ENCODE measurements at places on chromosomes 11 and 22.
A peak's percentile ranks its signal among the peaks of the same experiment; 100 is the strongest.

GRCh38 chr11:81342966-81343365, 1390.7 kb downstream of the FAM181B start:
- no peak for DNase-seq

DNA sequence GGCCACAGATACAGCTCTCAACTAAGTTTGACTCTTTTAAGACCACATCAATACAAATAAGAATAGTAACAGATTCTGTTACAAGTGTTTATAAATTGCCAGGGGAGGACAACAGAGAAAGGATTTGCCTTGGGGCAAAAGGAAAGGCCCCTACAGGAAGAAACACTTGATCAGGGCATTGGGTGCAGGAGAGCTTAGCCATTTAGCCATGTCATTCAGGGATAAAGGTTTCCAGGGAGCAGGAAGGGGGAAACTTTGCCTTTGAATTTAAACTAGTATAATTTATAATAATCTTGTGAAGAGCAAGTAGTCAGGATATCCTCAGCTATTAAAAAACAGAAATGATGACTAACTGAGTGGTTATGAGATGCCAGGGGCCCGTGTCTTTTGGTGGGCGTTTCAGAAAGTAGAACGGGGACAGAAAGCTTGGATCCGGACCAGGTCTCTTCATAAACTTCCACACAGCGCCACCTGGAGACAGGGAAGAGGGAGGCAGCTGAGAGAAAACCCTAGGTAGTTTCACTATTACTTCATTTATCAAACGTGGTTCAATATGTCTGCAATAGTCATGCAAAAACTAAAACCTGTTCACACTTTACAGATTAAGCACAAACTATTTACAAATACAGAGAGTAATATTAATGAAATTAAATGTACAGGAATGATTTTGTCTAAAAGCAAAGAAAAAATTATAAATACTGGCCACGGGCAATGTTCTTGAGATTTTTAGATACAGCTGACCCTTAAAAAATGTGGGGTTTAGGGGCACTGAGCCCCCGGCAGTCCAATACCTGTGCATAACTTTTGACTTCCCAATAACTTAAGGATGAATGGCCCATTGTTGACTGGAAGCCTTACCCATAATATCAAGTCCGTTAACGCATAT, 11.0 kb upstream of the SLC5A4 start:
- DNase-seq = peak; percentile 77

DNA sequence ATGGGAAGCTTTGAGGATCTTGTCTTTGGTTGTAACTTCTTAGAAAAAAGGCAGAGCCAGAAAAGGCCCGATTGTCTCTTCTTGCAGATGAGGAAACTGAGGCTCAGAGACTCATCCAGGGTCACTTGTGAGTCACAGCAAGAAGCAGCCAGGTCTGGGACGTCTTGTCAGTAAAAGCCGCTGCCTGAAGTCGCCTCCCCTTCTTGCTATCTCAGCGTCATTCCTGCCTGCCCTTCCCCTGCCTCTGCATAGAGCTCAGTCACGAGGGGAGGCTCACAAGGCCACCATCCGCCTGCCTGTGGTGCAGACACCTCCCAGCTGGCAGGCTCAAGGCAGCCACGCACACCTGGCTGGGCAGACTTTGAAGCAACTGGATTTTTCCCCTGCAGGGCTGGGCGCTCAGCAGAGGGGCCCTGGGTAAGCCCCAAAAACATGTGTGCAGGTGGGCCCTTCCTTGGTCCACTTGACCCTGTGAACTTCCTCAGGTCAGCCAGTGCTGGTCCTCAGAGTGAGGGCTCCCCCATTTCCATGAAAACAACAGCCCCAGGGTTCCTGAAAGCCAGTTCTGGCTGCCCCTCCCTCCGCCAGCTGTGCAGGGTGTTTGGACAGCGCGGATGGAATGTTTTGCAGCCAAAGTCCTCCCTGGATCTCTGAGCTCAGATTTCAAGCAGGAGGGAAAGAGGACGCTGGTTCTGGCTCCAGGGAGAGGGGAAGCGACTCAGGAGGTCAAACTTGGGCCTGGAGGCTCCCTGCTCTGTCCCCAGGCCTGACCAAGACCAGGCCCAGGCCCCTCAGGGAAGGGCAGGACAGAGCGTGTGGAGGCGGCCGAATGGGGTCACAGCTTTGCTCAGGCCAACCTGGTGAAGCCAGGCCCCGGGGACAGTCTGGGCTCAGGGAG, 6.0 kb upstream of the RAB3IL1 start:
- DNase-seq = no peak

GRCh38 chr11:28618416-28618815, 510.2 kb downstream of the METTL15 start:
- DNase-seq = no peak

- peak; percentile 100 for DNase-seq
Observed at GRCh38 chr11:33161120-33162005, at the start of gene CSTF3. Gene CSTF3 (minus strand): TSS chr11:33161480. CDS start chr11:33161325, 155 bp downstream.

- no peak for DNase-seq
Observed at GRCh38 chr11:12195768-12196167, 85.4 kb downstream of the MICAL2 start.

DNA sequence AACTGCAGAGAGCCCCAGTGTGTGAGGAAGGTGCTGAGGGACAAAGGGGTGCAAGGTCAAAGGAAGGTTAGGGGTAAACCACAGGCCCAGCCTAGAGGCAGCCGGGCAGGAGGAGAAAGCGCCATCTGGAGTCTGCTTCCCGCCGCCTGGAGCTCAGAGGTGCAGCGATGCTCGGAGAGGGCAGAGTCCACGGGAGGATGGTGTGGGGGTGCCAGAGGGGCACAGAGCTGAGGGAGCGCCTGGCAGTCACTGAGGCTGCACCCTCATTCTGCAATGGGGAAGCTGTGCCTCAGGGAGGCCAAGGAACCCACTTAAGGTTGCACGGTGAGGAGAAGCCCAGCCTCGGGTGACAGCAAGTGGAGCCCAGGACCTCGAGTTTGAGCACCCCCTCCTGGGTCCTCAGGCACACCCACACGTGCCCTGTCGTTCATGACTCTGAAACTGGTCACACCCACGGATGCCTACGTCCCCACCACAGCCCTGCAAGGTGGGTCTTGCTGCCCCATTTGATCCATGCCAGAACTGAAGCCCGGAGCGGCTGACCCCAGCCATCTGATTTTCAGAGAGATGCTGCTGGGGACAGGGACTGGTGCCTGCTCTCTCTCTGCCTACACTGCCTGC, 1.6 kb downstream of the IL2RB start:
- no peak for DNase-seq

- peak; percentile 32 for DNase-seq
Observed at GRCh38 chr11:88555018-88555828, 217.7 kb upstream of the CTSC start.

- no peak for DNase-seq
Observed at GRCh38 chr11:72294616-72295395, 50.8 kb upstream of the PHOX2A start.

GRCh38 chr11:72724851-72725723, 27.1 kb downstream of the ARAP1 start:
- peak; percentile 78 for DNase-seq

DNA sequence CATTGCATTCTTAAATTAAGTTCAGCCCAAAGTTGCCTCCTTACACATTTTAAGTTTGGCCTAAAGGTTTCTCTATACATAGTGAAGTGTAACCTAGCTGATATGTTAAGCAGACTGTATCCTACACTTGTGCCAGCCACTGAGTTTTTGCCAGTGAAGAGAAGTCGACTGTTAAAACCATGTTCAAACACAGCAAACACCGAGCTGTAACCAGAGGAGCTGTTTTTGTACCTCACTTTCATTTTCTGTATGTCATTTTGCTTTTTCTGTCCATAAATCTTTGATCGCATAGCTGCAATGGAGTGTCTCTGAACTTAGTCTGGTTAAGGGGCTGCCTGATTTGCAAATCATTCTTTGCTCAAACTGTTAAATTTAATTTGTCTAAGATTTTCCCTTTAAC, 403.7 kb downstream of the LUZP2 start:
- no peak for DNase-seq

DNA sequence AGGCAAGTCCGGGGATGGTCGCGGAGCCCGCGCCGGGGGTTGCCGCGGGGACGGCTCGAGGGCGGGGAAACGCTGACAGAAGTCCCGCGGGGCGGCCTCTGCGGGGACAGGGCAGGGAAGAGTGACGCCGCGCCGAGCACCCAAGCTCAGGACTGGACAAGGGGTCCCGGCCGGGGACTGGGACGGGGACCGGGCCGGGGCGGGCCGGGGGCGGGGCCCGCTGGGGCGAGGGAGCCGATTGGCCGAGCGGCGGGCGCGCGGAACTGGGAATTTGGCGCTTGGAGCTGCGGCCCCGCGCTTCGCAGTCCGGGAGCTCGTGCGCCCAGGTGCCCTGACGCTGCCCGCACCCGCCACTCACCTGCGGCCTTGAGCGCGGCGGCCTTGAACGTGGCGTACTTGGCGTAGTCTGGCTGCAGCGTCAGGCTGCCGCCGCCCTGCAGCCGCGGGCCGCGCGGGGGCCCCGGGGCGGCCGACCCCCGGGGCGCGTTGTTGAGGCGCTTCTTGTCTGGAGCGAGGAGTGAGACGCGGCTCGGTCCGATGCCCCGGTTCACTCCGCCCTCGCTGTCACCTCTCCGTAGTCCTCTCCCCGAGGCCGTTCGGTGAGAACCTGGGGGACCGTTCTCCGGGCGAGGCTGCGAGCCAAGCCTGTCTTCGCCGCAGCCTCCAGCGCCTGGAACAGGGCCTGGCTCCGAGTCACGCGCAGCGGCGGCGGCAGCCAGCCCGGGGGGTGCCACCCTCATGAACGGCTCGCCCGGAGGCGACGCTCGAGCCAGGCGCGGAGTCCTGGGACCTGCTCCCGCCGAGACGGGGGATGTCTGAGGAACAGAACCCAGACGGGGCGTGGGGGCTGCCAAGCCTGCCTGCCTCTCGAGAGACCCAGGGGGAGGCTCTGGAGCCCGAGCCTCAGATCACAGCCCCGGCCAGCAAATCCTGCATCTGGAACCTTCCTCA, 4.5 kb downstream of the SHISA8 start:
- DNase-seq = no peak

DNA sequence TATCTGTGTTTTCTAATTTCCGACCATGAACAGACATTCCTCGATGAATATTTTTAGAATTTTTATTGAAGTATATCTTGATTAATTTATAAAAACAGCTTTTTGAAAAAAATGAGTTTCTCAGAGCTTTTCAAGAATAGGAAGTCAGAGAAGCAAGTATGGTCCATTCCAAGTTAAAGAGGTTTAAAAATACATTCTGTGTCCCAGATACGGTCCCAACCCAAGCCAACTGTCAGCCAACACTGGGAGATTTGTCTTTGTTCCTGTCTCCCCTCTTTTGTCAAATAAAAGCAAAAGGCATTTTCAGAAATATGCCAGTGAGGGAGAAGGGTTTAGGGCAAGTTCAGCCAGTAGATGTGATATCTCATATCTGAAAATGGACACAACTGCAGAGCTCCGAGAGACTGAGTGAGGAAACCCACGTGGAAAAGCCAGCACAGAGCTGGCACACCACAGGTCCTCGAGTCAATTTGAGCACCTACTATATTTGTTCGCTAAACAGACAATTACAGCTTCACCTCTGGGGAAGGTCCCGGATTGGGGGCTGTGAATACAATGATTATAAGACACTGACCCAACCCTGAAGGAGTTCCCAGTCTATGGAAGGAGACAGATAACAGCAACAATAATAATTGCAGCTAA, 59.8 kb downstream of the C11orf91 start:
- DNase-seq = no peak

- no peak for DNase-seq
Observed at GRCh38 chr11:126755526-126755925, 245.0 kb downstream of the KIRREL3 start.

- no peak for DNase-seq
Observed at GRCh38 chr11:74162681-74163467, 7.9 kb downstream of the C2CD3 start.
